ENCODE measurements at places on chromosomes 2 and 18. TPM values are rescaled to one million over a fixed set of nuclear protein-coding genes. Genes with fewer than 3 reads are reported as not detected.

Gene LRRC30
- not detected for total RNA-seq

Gene ITPRID2
- total RNA-seq = 89.8 TPM

Gene TTLL4
- total RNA-seq = 33.3 TPM

Gene BOD1L2
- not detected for total RNA-seq

Gene ERLEC1
- 34.5 TPM for total RNA-seq

Gene PDE11A
- not detected for total RNA-seq

Gene ODC1
- 427 TPM for total RNA-seq

Gene DNAJC5G
- total RNA-seq = not detected

Gene CCDC74B
- total RNA-seq = 0.33 TPM

- DNase-seq = no peak
Observed at GRCh38 chr18:62992877-62993365, 277.6 kb downstream of the PHLPP1 start.

GRCh38 chr18:23398401-23398800 lies 54.7 kb upstream of the RIOK3 start:
- DNase-seq = no peak

GRCh38 chr2:234368861-234369261 lies 128.0 kb downstream of the ARL4C start:
- DNase-seq = peak; percentile 45

GRCh38 chr2:238846628-238847418 lies 1.1 kb upstream of the TWIST2 start:
- no peak for DNase-seq

GRCh38 chr18:292271-292670 lies 24.4 kb upstream of the THOC1 start:
- peak; percentile 19 for DNase-seq

DNA sequence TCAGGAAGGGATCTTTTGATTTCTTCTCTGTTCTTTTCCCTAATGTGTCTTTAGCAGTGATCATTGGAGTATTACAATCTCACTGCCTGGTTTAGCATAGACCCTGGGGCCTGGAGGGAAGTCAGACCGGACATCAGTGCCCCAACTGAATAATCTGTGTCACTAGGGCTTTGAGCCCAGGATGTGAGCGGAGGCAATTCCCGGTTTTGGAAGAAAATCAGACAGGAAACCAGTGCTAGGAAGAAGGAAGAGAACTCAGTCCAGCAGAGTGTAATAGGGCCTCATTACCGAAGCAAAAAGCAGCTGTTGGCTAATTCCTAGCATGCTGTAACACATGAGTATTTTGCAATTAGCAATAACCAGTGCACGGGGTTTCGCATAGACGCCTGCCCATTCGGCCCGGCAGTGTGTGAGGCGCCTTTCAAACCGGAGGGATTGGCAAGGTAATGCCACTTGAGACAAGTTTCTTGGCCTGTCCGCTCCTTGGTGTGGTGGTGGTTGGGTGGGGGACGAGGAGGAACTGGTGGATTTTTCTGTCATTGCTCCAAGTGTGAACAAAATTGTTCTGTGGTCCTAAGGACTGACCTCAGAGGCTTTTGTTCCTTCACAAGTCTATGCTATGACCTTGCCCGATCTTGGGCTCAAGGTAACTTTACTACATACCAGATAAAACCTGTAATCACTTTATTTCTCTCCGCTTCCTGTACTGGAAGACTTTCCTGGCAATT lies 2.8 kb downstream of the FOSL2 start:
- peak; percentile 62 for DNase-seq

DNA sequence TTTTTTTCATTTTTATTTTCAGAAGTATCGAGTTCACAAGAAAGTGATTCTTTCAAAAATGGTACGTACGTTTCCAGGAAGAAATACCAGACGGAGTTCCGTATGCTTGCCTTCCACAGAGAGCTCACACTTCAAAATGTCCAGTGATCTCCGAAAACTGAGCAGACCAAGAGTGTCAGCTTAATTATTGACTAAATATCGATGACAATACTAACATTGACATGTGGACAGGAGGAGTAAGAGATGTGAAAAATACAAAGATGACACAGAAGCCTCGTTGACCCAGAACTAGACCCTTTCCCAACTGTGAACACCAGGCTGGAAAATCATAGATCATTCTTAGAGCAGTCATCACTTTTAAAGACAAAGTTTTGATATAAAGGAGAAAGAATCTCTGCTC lies 440.0 kb upstream of the POU3F3 start:
- DNase-seq = no peak

- DNase-seq = no peak
Observed at GRCh38 chr2:205714058-205714776, 31.9 kb downstream of the NRP2 start.
